Caki2 (cell line): ENCODE measurements at places on chromosomes 7 and 10. TPM values are rescaled to one million over a fixed set of nuclear protein-coding genes. Genes with fewer than 3 reads are reported as not detected.

GRCh38 chr7:50598460-50599343 is 33.5 kb upstream of the DDC start:
- no peak for DNase-seq

The CISD1 gene
- 85.7 and 171 TPM in 2 replicates for total RNA-seq

DNA sequence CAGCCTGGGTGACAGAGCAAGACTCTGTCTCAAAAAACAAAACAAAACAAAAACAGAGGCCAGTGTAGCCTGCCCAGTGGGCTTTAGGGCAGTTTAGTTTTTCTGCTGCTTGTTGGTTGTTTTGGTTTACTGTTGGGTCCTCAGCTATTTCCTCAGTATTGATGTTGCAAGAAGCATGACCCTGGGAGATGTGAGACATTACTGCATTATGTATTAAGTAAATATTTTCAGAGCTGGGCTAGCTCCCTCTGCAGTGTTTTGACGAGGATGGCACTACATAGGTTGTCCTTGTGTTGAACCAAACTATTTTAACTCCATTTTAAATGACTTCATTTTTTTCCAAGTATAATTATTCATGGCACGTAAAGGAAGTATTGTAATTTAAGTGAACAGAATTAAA is 4.8 kb downstream of the AKAP9 start:
- no peak for DNase-seq

DNA sequence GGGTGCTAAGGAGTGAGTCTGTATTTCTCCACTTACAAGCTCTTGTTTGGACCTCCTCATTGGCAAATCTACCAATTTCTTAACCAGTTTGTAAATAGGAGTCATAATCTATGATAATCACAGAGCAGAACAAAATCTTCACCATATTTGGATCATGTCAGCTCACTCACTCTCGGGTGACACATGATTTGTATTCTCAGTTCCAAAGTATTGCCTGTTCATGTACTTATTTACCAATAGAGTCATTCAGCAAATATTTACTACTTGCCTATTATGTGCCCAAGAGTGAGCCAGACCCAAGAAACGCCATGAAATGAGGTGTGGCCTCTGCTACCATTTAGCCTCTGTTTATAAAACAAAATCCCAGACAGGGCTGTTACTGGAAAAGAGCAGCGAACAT is 114.8 kb downstream of the TSPAN12 start:
- DNase-seq: no peak

DNA sequence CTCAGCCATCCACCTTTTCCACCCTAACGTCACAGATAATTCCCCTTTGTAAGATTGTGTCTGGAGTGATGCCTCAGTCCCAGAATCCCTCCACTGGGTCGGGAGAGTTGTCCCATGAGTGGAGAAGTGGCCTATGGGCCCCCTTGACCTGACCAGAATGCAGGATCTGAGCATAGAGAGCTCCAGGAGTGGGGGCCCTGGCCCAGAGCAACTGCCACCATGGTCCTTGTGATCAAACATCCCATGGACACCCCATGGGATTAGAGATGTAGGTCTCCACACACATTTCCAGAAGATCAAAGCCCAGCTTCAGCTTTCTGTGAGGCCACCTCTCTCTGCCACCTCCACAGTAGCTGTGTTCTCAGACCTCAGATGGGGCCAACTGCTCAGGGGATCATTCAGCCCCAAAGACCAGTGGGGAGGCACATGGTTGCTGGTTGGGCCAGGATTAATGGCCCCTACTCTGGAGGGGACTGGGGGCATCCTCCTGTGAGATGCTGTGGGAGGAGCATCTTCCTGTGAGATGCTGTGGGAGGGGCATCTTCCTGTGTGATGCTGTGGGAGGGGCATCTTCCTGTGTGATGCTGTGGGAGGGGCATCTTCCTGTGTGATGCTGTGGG is 28.5 kb upstream of the DPYSL4 start:
- DNase-seq: peak; percentile 30

DNA sequence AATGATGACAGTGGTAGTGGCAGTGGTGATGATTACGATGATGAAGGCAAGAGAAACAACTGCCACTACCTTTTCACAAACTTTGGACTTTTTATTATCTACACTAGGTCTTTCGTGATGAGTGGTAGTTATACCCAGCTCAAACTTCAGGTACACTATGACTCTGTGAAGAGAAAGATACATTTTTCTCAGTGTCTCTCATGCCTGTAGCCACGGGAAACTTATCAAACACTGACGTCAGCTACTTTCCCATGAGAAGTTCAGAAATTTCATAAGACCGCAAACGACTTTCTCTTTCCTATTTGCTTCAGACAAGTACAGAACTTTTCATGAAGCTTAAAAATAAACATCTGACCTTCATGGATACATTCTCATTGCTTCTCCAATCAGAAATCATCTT is 57.0 kb downstream of the CALD1 start:
- no peak for DNase-seq

The NUTM2E gene
- total RNA-seq: not detected in 2 replicates

DNA sequence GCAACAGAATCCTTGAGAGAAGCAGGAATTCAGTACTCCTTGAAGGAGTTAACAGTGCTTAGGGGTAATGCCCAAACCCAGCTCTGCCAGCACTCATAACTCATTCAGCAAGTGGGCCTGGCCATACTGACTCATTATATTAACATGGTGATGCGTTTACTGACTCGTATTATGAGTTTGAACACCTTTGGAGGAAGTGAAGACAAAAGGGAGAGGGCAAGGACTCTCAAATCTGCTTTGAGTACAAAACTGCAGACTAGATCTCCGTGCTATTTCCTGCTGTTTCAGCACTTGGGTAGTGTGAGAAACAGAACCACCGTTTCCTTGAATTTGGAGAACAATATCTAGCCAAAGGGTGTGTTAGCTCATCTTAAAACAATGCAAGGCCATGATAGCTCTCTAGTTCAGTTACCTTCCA is 30.8 kb downstream of the SLC16A9 start:
- peak; percentile 55 for DNase-seq

DNA sequence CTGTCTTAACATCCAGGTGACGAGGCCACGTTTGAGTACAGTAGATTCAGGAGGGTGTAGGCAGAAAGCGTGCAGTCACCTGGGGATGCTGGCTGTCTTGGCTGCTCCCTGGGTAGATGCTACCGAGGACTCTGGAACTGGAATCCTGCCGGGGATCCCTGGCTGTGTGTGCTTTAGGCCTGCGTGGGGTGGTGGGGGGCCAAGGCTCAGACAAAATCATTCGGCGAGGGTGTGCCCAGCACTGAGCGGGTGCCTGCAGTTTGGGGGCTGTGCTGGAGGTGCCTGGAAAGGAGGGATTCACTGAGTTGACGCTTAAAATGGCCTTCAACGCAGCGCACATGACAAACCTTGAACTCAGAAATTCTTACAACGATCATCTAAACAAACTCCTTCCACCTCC is 93.5 kb upstream of the PODXL start:
- no peak for DNase-seq

The ATOH7 gene
- not detected in 2 replicates for total RNA-seq

DNA sequence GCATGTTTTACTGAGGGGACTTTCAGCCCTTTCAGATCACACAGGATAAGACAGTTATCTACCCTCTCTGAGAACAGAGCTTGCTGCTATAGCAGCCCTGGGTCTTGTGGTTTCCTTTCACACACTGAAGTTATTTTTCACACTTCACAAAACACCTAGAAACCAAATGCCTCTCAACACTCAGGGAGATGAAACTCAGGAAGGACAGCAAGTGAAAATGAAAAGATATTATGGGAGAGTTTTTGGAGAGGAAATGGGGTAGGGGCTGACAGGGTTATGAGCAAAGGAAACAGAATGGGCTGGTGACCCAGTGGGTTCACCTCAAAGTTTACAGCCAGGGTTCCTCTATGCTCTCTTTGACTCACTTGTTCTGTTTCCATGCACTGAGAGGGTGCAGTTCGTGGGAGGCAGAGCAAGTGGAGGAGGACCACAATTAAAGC is 17.0 kb upstream of the GIMAP2 start:
- no peak for DNase-seq

DNA sequence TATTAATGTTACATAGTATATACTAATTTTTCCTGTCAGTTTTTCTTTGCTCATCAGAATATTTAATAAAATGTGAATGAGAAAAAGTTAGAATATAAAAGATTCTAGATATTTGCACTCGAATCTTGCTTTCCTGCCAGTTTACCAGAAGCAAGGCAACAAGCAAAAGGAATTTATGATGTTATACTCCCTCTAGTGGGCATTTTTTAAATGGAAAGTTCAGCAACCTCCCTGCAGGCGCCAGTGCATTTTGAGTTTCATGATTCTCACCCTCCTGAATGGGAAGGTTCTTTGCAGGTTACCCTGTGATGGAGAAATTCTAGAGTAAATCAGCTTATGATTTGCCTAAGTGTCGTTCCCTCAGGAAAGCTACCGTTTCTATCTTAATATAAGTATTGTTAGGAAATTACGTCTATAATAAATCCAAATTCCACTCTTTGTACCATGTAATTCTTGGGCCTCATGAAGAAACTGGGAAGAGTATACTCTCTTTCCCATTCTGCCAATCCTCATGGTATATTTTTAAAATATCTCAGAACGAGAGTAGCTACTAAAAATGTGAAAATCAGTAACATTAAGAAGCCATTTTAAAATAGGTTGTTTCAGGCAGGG is 350.0 kb downstream of the CRPPA start:
- DNase-seq: peak; percentile 48

The ZYX gene
- 23.2 and 41.3 TPM in 2 replicates for total RNA-seq

DNA sequence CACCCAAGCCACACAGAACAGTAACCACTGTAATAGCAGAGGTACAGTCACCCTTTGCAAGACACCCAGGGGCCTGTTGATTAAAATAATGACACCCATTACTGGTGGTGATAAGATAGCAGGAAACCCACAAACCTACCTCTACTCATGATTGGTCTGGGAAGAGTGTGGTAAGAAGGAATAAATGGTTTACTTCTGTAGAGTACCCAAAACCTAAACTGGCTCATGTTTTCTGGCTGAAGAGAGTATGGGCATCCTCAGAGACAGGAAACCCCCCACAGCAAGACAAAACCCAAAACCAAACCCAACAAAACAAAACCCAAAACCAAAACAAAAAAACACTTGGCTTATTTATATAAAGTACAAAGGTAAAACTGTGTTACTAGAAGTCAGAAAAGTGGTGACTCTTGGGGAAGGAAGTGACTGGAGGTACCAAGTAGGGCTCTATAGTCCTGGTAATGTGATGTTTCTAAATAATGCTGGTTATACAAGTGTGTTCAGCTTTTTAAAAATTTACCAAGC is 15.5 kb upstream of the DNAJB12 start:
- no peak for DNase-seq

DNA sequence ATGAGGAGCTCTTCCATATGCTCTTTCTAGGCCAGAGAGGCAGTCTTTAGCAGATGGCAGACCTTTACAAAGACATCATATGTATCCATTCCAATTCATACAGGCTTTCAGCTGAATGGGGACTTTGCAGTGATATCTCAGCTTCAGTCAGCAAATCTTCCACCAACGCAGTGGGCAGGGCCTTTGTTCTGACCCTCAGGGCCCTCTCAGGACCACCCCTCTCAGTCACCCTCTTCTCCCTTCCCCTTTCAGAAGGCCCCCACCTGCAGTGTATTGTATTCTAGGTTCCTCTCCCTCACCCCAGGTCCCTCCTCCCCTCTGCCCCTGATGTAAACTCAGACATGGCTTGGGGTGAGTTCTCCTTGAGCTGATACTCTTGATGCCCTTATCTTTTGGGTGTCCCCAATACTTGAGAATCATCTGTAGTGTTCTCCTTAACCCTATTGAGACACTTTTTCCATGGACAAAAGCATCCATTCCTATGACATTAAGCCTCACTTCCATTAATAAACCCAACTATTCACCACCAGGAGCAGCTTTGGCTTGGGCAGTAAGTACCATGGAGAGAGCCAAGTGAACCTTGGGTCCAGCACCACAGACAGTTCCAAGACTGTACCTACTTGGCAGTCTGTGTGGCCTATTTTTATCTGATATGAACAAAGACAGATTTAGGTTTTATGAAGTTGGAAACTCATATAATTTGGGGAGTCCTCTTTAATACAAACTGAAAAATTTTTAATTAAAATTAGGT is 62.7 kb downstream of the ADCYAP1R1 start:
- DNase-seq: peak; percentile 29

- no peak for DNase-seq
Observed at GRCh38 chr10:75168275-75168674, 42.3 kb upstream of the VDAC2 start.

- DNase-seq: no peak
Observed at GRCh38 chr7:85750454-85750949, 563.6 kb upstream of the SEMA3D start.

DNA sequence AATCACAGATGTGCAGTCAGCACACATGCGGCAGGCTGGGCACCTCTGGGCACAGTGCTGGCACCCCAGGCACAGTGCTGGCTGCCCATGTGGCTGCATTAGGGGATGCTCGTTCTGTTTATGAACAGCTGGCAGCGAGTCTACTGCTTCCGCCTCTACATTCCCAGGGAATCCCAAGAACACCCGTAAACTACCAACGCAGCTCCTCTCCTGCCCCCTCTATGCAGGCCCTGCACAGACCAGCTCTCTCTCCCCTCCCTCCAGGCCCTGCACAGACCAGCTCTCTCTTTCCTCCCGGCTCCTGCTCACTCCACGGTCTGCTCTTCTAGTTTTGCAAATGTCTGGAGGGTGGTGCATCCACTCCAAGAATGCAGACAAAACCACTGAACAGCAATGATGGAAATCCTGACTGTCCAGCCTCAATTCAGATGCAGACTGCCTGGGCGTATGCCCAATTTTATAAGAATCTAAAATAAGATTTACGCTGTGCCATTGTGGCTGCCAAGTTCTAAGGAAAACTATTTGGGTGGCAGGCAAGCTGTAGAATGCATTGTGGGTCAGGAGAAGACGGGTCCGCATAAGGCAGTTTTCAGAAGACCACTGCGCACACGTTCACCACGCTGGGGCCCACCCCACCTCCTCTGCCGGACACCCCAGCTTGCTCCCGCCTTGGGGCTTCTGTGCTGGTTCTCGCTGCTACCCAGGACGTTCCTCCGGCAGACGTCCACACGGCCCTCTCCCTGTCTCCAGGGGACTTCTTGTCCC is 234.6 kb downstream of the ZMYND11 start:
- no peak for DNase-seq

The GNAT3 gene
- total RNA-seq: not detected in 2 replicates

- no peak for DNase-seq
Observed at GRCh38 chr10:73768881-73769280, 13.0 kb upstream of the CHCHD1 start.

GRCh38 chr7:98400542-98401340 is at the start of gene BAIAP2L1:
Gene BAIAP2L1 (minus strand): TSS chr7:98401090. CDS start chr7:98400852, 238 bp downstream.
- DNase-seq: peak; percentile 85

GRCh38 chr7:141024668-141025067 is 9.9 kb upstream of the MRPS33 start:
- DNase-seq: no peak

- no peak for DNase-seq
Observed at GRCh38 chr10:24430591-24430990, 221.7 kb downstream of the KIAA1217 start.

GRCh38 chr7:133936074-133936473 is 191.1 kb upstream of the LRGUK start:
- peak; percentile 60 for DNase-seq

The PRKAR2B gene
- 12.5 and 14.0 TPM in 2 replicates for total RNA-seq

DNA sequence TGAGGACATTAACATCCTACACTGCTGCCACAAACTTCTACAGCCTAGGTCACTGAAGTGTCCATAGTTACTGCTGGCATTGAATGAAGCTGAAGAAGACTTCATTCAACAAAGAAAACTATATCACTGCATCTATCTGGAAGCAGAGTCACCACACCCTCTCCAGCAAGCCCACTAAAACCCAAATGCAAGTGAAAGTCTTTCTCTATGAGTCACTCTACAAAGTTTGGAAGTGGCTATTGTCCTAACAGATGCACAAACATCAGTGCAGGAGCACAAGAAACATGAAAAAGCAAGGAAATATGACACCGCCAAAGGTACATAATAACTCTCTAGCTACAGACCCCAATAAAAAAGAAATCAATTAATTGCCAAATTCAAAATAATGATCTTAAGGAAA is 43.5 kb upstream of the CAMK2B start:
- DNase-seq: no peak
